COLO829 (cell line): ENCODE measurements at places on chromosomes 6 and 20.

- DNase-seq: no peak
These were observed 712.9 kb upstream of the MAP3K7 start for GRCh38 chr6:91299544-91300491.

DNA sequence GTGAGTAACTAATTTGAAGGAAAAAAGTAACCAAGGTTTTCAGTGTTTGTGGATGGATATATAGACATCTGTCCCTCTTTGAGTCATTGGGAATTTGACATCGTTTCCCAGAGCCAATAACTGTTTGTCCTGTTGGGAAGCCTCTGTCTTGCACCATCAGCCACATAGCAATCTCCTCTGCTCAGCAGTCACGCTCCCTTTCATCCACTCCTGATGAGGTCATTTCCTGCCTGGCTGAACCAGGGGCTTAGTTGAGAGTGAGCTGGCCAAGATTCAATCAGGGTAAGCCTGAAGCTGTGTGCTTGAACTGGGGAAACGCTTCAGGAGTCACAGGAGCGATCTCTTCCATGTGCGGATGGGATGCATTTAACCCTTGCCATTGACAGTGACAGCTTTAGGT, 121.5 kb upstream of the FOXQ1 start:
- peak; percentile 79 for DNase-seq

DNA sequence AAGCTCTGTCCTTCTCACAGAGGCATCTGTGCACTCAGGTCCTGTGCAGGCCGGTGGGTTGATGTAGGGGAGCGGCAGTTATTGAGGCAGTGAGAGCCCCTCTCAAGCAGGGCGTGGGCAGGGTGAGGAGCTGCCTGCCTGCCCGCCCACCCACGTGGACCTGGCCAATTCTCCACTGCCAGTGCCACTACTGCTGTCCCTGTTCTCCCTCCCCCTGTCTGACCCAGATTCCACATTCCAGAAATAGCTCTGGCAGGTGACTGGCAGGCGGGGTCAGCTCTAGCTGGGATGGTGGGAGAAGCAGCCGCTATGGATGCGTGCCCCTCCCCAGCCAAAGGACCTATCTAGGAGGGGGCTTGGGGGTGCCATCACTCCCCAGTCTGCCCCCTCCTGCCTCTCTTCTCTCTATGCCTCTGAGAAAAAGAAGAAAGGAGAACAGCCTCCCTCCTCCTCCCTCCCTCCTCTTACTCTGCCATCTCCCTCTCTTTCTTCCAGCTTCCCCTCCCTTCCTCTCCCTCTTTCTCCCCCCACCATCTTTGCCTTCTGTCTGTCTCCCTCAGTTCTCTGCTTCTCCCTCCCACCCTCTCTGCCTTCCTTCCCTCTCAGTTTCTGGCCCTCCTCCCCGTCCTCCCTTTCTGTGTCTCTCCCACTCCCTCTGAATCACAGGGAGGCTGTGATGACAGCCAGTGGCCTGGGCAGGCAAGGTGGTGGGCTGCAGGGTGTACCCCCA, 86.5 kb upstream of the MYL9 start:
- DNase-seq: no peak

GRCh38 chr6:75281653-75282052, 2.9 kb downstream of the TMEM30A start:
- DNase-seq: no peak

- no peak for DNase-seq
These were observed 91.0 kb downstream of the REPS1 start for GRCh38 chr6:138897031-138897430.

DNA sequence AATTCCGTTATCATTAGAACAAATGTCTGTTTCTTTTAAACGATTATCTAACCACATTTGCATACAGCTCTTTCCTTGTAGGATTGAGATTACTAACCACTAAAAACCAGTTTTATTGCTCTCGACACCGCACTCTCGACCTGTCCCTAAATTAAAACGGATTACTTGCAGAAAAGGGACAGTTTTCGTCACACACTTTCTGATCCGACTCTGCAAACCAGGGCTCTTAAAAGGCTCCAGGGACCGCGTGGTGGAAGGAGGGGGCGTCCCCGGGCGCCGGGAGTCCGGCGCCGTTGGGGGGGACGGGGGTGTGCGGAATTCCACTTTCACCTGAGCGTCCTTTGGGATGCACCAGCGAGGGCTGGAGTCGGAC, 731 bp downstream of the MAK start:
- DNase-seq: peak; percentile 27

DNA sequence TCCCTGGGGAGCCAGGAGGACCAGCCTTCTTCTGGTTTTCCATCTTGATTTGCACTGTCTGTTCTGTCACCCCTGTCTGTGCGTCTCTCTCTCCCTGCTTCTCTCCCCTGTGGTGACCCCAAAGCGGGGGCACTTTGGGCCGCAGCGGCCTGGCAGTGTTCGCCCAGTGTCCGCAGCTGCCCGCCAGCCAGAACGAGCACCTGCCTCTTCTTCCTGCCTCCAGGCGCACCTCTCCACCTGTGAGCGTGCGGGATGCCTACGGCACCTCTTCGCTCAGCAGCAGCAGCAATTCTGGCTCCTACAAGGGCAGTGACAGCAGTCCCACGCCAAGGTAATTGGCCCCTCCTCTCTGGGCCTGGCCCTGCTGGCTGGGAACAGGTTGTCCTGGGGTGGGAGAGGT, 30.8 kb downstream of the SNPH start:
- DNase-seq: no peak
